PC-3 (cell line): ENCODE measurements at places on chromosomes 5 and 9. TPM values are rescaled to one million over a fixed set of nuclear protein-coding genes. Genes with fewer than 3 reads are reported as not detected.

SLC36A3 gene
- total RNA-seq = not detected in 2 replicates

EGR1 gene
- total RNA-seq = 1.5 and 1.9 TPM in 2 replicates

GABRA1 gene
- not detected in 2 replicates for total RNA-seq

PRDM9 gene
- total RNA-seq = 0.11 and 0.12 TPM in 2 replicates

GMCL2 gene
- total RNA-seq = not detected in 2 replicates

DNA sequence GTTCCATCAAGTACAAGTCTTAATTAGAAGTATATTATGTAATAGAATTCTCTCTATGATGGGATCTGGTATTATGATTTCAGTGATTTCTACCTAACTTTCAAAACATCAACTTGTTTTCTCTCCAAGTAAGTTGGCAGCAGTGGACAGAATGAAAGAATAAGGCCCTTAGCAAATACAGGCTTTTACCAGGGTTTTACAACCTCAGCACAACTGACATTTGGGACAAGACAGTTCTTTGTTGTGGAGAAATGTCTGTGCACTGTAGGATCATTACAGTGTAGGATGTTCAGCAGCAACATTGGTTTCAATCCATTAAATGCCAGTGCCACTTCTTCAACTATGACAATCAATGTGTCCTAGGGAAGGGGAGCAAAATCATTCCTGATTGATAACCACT lies 48.8 kb downstream of the MLANA start:
- DNase-seq = no peak

DNA sequence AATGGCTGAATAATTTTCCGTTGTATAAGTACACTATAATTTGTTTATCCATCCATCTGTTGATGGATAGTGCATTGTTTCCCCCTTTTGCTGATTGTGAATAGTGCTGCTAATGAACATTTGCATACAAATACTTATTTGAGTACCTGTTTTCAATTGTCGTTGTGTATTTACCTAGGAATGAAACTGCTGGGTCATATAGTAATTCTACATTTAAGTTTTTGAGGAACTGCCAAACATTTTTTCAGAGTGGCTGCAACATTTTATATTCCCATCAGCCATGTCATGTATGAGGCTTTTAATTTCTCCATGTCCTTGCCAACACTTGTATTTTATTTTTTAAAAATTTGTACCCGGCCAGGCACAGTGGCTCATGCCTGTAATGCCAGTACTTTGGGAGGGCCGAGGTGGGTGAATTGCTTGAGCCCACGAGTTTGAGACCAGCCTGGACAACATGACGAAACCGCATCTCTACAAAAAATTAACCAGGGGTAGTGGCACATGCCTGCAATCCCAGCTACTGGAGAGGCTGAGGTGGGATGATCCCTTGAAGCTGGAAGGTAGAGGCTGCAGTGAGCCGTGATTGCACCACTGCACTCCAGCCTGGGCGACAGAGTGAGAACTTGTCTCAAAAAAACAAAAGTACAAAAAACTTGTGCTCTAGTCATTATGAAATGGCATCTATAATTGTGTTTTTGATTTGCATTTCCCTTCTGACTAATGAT lies 2.2 kb upstream of the ANXA6 start:
- DNase-seq = no peak

DNA sequence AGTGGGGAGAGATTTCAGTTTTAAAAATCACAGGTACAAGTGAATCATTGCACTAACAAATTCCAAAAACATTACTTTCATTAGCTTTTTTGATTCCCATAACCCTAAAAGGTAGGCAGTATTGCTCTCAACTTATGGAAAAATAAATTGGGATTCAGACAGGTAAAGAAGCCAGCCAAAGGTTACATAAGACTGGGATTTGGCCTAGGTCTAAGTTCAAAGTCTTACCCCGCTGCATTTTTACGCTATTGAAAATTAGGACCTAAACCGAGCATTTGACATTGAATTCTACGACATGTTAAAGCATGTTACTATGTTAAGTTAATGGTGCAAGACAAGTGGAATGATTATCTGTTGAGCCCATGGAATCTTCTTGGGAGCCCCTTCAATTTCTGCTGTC lies 89.6 kb downstream of the ENC1 start:
- no peak for DNase-seq

DNA sequence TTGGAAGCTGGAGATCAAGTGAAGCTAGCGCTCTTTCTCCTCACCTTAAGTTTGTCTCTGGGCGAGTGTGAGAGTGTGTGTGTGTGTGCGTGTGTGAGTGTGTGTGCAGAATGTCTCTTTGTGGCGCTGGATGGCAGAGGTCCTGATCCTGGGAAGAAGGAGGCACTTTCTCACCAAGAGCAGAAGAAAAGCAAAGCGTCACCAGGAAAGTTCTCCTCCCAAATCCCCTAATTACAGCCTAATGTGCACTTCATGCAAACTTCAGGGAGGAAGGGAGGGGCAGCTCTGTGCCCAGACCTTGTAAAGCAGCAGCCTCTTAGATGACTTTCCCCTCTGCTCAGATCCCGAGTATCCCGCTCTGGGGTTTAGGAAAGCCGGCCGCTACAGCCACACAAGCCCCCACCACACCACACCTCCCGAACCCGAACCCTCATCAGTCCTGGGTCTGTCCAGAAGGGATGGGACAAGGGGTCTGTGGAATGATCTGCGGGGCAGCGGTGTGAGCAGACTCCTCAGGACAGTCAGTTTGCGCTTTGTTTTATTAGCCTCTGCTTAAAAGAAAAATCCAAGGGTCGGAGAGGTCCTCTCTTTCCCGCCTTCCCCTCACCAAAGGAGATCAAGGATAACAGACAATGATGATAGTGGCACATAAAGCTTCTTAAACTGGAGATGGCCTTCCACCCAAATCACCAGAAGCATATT lies at the start of gene HAPLN1:
TSS of gene HAPLN1 (minus strand) at position 20 of the 702 bp plus-strand sequence. CDS start 47,332 bp downstream, outside the sequence.
- DNase-seq = no peak

GRCh38 chr5:164296603-164297080 lies 791.2 kb downstream of the MAT2B start:
- no peak for DNase-seq

DNA sequence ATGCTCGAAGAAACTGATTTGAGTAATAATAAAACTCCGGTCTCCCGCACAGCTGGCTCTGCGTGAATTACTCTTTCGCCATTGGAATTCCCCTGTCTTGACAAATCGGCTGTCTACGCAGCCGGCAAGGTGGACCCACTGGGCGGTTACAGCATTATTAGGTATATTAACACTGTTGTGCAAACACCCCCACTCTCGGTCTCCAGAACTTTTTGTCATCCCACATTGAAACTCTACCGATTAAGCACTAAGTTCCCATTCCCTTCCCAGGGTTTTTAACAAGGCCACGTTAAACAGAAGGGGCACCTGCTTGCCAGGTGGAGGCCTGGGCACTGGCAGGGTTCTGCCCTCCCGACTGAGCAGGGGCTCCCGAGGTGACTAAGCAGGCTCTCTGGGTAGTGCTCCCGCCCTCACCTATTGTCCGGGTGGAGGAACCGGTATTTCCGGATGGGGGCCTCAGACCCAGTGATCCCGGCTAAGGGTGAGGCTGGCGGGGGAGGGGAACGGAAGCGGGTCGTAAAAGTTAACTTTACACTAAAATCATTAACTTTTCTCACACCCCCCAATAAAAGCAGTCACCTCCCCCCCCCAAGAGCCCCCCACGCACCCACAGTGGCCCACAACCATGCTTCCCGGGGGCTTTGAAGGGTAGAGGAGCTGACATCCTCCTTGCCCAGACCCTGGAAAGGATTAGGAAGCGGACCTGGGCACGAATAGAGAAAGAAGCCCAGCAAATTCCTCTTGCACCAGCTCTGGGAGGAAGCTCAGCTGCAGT lies 53.5 kb upstream of the TJP2 start:
- DNase-seq = peak; percentile 94

- DNase-seq = peak; percentile 77
These were observed 223.2 kb downstream of the PCSK1 start for GRCh38 chr5:96209829-96210228.

- DNase-seq = no peak
These were observed 335.9 kb downstream of the MSX2 start for GRCh38 chr5:175060257-175060656.

- DNase-seq = no peak
These were observed 92.1 kb upstream of the IL12B start for GRCh38 chr5:159422361-159422760.

DNA sequence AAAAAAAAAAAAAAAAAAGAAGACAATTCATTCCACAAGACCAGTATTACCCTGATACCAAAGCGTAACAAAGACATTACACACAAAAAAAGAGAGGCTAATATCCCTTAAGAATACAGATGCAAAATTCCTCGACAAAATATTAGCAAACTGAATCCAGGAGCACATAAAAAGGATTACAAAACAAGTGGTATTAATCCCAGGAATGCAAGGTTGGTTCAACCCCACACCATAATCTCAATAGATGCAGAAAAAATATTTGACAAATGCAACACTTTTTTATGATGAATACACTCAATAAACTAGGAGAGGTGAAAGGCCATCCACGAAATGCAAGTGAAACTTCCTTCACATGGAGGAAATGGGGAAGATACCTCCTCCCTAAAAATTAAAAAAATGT lies 80.1 kb upstream of the TLR4 start:
- no peak for DNase-seq

DNA sequence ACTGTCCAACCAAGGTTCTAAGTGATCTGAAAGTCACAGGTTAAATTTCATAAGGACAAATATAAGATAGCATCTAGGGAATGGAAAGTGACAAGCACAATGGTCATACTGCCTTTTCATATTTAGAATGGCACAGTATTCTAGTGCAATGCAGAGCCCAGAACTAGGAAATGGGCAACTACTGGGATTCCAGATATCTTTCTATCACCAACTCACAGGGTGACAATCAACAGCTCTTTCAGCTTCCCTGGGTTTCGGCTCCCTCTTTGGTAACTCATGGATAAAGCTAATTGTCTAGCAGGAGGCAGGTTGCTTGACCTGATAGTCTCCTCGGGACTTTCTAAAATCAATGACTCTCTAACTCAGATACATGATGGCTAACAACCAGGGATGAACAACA lies 60.4 kb downstream of the NR3C1 start:
- DNase-seq = no peak
